Mesothelial cell of epicardium (in vitro differentiated cells): ENCODE measurements at places on chromosomes 1 and 21. TPM values are rescaled to one million over a fixed set of nuclear protein-coding genes. Genes with fewer than 3 reads are reported as not detected.
A peak's percentile ranks its signal among the peaks of the same experiment; 100 is the strongest.

DNA sequence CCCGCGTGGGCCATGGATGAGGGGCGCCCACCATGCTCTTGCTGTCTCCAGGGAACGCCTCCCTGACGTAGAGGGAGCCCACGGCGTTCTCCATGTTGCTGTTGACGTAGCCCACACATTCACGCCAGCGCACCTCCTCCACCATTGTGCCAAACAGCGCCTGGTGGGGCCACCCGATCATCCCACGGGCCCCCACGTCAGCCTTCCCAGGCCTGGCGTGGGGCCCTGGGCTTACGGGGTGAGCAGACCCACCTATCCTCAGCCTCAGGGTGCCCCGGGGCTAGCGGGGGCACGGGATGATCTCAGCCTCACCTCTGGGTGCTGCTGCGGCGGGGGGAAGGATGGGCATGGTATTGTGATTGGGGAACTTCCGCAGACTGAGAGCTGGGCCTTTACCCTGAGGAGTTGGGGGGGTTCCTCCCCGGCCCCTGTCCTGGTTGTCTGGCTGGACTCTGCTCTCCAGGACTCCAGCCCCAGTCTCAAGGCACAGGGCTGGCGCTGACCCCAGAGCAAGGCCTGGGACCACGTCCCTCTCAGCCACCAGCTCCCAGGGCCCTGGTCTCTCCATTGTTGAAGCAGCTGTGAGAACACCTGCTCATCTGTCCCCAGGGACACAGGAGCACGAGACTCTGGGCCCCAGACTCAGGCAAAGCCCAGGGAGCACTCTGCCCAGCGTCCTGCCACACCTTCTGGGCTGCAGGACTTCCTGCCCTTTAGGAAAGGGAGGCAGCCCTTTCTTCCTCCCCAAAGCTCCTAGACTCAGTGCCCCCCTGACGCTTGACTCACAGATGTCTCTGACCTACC, 10.2 kb downstream of the PRXL2B start:
- no peak overlapping the region for H3K4me3 ChIP-seq
- no peak for DNase-seq
- H3K27me3 ChIP-seq = peaks cover 22% of the 10 kb centered on the region
- H3K4me1 ChIP-seq = peaks cover 13% of the 10 kb centered on the region
- H3K27ac ChIP-seq = no peak overlapping the region
- no peaks in the 10 kb centered on the region for H3K36me3 ChIP-seq

DNA sequence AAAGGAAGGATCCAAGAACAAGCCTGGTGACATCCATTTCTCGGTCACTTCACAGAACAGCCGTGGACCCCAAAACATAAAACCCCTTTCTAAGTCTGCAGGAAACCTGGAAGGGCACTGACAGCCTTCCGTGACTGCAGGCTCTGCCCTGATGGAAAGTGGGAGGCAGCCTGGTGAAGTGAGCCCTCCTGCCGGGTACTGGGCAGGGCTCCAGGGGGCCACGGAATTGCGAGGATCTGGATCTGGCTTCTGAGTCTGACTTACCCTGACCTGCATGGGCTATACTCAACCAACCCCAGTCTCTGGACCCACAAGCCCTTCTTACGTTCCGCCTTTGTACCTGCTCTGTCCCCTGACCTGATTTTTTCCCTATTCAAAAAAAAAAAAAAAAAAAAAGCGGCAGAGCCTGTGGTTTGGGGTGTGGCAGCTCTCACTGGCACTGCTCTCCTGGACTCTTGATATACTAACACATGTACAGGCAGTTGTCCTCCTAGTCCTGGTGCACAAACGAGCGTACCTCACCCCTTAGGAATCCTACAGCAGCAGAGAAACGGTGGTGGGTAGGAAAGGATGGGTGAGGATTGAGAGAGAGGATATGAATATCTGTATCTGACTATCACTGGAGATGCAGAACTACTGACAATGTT, 82.9 kb downstream of the BEND5 start:
- H3K4me1 ChIP-seq = no peaks in the 10 kb centered on the region
- DNase-seq = no peak
- H3K4me3 ChIP-seq = no peak overlapping the region
- peaks cover 47% of the 10 kb centered on the region for H3K27me3 ChIP-seq
- no peak overlapping the region for H3K27ac ChIP-seq

- no peak for DNase-seq
- H3K4me1 ChIP-seq = peaks cover 13% of the 10 kb centered on the region
- no peak overlapping the region for H3K27ac ChIP-seq
Measured at GRCh38 chr1:184637664-184638240, 116.9 kb downstream of the EDEM3 start.

GRCh38 chr1:182601416-182601786, 2.8 kb downstream of the RGS16 start:
- DNase-seq = peak; percentile 46
- H3K4me3 ChIP-seq = no peak overlapping the region
- H3K36me3 ChIP-seq = no peaks in the 10 kb centered on the region

The SLC37A1 gene
- 13.0 to 15.9 TPM (median 14.8 TPM) in 3 replicates for total RNA-seq

The GJB5 gene
- 0.27 to 0.44 TPM (median 0.38 TPM) in 3 replicates for total RNA-seq

The CFAP74 gene
- total RNA-seq = 0.16 to 0.42 TPM (median 0.18 TPM) in 3 replicates

The GPR37L1 gene
- total RNA-seq = 0.07 to 0.11 TPM (median 0.09 TPM) in 3 replicates
